RKO (cell line): ENCODE measurements at places on chromosomes 12 and 14.
A peak's percentile ranks its signal among the peaks of the same experiment; 100 is the strongest.

GRCh38 chr12:24173067-24173466 is 223.6 kb upstream of the SOX5 start:
- DNase-seq, result no peak

- DNase-seq, result no peak
Observed at GRCh38 chr12:47833591-47834012, 13.9 kb upstream of the HDAC7 start.

GRCh38 chr12:39671898-39672875 is 52.6 kb upstream of the ABCD2 start:
- no peak for DNase-seq

- DNase-seq, result no peak
Observed at GRCh38 chr14:97385727-97386126, 588.5 kb downstream of the VRK1 start.

GRCh38 chr12:105352052-105352451 is 21.6 kb downstream of the C12orf75 start:
- DNase-seq, result no peak

DNA sequence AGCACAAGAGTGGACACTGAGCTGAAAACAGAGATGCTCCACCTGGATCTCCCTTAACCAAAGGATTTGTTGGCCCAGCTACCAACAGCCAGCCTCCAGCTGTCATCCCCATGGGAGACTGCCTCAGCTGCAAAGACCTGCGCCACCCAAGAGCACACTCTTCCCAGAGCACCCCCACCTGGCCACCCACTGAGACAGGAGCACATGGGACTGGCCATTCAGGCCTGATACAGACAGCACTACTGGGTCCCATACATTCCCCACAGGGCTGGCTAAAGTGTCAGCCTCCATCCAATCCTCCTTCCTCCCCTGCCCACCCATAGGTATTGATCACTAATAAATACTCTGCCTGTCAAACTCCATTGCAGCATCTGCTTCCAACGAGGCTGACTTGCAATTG is 241.5 kb downstream of the BCL11B start:
- no peak for DNase-seq

- DNase-seq, result no peak
Observed at GRCh38 chr14:100409003-100409360, 85.8 kb downstream of the SLC25A47 start.

GRCh38 chr12:132352896-132353800 is 23.8 kb upstream of the GALNT9 start:
- no peak for DNase-seq

DNA sequence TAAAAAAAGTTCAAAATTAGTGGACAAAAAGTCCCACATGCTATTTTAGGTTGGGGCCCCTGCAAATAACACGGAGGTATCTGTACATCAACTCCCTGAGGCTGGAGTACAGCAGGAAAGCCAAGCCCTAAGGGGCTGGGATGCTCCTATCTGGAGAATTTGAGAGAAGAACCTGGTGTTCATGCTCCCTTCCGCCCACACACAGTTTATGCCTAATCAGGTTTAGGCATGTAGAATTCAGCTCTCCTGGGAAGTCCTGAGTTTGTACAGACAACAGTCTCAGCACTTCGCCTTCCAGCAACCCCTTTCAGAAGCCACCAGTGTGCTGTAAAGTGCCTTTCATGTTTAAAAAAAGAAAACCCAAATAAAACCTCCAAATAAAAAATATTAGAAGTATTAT is 237.3 kb upstream of the GRIP1 start:
- DNase-seq, result no peak

- no peak for DNase-seq
Observed at GRCh38 chr12:25872137-25872536, 86.3 kb upstream of the RASSF8 start.

- DNase-seq, result no peak
Observed at GRCh38 chr12:121159467-121160307, 27.0 kb downstream of the P2RX7 start.

DNA sequence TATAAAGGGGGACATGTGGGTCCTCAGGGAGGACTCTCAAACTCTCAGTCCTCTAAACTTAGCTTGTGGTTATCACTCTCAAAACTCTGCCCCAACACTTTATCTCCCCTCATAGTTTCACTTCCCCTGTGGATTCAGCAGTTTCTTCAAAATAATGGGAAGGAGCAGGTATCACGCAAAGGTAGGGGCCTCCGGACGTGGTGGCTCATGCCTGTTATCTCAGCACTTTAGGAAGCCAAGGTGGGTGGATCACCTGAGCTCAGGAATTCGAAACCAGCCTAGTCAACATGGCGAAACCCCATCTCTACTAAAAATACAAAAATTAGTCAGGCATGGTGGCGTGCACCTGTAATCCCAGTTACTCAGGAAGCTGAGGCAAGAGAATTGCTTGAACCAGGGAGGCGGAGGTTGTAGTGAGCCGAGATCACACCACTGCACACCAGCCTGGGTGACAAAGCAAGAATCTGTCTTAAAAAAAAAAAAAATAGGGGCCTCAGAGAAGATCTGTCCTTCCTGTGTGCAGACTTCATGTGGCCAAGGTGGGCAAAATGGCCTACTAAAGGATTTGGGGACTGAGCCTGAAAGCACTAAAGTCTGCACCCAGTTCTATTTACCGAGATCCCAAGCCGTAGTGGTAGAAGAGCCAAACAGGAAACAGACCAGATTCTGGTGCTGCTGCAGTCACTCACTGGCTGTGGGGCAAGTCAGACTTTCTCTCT is 6.4 kb downstream of the ITGB7 start:
- no peak for DNase-seq

DNA sequence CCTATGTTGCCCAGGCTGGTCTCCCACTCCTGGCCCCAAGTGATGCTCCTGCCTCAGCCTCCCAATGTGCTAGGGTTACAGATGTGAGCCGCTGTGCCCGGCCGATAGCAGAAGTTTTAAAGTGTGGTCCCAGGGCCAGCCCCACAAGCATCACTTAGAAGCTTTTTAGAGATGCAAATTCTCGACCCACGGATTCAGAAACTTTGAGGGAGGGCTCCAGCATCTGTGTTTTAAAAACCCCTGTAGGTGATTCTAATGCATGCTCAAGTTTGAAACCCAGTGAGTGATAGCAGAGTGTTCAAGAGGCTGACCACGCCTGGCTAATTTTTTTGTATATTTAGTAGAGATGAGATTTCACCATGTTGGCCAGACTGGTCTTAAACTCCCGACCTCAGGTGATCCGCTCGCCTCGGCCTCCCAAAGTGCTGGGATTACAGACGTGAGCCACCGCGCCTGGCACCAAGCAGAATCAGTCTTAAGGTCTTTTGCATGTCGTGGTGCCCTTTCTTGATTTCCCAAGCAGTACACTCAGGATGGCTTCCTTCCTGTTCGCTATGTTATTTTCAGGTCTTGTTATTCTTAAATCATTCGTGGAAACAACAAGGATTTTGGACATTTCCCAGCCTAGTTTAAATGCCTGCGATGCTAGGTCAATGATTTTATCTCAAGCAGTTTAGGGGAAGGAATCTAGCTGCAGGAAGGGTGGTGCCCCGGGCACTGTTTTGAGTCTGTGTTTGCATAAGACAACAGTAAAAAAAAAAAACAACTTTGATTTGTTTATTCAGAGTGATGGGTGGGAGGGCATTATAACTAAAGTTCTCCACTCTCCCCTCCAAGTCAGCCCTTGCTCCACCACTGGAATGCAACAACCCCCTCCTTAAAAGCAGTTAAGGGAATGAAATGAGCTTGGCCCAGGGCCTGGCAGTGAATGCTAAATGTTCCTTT is 9.2 kb upstream of the RILPL2 start:
- DNase-seq, result no peak

DNA sequence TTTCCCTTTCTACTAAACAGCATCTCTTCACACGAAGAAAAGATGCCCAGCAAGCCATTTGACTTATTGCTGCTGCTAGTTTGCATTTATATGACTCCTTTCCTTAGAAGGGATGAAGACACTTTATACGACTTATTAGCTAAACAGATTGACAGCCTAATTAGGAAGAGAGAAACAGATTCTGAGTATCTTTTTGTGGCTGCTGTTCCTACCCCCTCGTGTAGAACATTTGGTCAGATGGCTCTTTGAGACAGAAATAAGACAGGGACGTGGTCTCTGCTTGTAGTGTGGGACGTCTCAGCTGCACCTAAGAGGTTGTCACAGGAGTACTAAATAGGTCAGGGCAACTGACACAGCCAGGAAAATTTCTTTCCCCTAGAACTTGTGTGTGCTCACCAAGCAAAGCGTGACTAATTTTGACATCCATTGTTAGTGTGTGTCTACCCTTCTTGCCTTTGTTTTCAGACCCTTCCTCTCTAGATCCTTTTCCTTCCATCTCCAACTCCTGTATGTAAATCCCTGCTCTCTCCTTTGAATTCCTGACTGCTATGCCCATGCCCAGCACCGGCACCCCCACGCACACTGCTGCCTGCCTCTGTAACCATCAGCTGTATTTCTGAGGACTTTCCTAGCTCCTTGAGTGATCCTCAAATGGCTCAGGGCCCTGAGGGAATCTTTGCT is 83.2 kb downstream of the DAD1 start:
- DNase-seq, result no peak

DNA sequence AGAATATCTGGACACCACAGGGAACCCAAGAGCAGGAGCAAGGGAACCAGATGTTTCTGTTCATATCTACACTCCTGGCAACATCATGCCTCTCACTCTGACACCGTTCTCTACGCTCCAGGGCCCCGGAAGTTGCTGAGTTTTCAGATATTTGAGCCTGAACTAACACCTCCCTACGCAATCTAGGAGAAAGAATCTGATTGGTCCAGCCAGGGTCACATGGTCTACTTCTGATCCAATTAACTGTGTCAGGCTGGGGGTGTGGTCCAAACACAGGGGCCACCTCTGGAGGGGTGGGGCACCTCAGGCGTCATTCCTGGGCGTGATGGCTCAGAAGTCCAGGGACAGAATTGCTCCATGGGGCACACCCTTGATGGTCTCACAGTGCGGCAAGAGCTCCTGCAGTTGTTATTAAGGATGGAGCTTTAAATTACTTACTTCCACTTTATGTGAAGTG is 165.5 kb downstream of the PTPN11 start:
- DNase-seq, result peak; percentile 67

GRCh38 chr14:95265106-95266094 is 54.3 kb downstream of the CLMN start:
- DNase-seq, result peak; percentile 97

- DNase-seq, result no peak
Observed at GRCh38 chr14:71416392-71416791, 509.1 kb downstream of the PCNX1 start.

- DNase-seq, result no peak
Observed at GRCh38 chr14:87613881-87614280, 379.1 kb downstream of the GALC start.

DNA sequence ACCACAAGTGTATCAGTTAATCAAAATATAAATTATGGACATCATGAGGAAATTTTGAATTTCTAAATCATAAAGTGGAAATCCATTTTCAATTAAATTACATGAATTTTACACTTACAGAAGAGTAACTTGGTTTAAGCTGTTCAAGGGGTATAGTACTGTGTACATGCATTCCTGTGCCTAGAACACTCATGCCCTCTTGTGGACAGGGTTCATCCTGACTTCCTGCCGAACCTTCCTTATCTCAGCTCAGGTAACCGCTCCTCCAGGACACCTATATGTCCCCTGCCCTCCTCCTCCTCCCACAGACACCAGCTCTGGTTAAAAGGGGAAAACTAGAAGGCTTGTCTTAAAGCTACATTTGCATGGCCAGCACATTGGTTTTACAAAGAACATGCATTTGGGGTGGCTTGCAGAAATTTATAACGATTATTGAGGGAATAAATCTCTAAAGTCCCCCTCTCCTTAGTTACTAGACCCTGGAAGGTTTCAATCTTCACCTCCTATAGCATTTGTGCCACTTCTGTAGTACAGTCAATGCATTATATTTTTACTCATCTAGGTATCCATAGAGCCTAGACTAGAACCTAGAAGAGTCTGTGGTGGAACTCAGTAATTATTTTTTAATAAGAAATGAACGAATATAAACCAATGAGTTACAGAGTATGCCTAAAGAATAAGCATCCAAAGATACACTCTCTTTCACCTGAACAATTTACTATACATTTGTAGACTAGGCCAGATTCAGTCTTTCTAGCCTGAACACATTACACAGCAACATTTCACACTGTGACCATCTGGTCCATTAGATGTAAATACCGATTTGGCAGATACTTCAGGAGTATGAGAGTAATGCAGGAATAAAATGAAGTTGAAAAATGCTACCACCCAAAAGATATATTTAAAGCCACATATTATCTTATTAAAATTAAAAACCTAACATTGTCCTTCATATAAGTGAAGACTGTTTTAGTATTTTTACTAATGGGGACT is 345.6 kb downstream of the PAWR start:
- DNase-seq, result peak; percentile 57

- no peak for DNase-seq
Observed at GRCh38 chr14:76687611-76688382, 73.5 kb upstream of the VASH1 start.

DNA sequence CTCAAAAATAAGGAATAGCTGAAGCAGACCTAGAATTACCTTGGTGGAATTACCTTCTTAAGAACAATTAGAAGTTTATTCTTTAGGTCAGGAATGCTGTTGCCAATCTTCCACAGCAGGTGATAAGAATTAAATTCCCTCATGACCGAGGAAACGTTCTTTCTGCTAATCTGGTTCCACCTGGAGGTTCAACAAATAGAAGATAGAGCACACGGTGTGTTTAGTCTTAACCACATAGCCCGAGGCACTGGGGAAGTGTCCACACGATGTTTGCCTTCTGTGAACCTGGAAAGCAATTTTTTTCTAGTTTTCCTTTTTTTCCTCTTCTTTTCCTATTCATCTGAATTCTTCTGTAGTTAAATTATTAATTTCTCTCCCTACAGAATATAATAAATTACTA is 906.9 kb downstream of the NRXN3 start:
- no peak for DNase-seq

GRCh38 chr14:61260939-61261776 is 20.0 kb downstream of the TMEM30B start:
- DNase-seq, result peak; percentile 22

- DNase-seq, result no peak
Observed at GRCh38 chr12:103855036-103855712, 14.1 kb upstream of the NT5DC3 start.

DNA sequence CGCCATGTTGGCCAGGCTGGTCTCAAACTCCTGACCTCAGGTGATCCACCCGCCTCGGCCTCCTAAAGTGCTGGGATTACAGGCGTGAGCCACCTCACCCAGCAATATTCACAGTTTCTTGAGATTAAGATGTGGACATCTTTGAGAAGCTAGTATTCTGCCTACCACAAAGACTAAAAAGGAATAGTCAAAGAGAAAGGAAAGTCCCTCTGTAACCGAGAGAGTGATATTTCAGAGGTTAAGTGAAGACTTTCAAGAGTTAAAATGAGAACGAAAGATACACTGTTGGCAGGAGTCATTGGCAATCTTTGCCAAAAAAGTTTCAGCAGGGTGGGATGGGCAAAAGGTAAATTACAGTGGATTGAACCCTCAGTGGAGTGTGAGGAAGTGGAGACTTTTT is 15.6 kb downstream of the DGKA start:
- DNase-seq, result no peak

DNA sequence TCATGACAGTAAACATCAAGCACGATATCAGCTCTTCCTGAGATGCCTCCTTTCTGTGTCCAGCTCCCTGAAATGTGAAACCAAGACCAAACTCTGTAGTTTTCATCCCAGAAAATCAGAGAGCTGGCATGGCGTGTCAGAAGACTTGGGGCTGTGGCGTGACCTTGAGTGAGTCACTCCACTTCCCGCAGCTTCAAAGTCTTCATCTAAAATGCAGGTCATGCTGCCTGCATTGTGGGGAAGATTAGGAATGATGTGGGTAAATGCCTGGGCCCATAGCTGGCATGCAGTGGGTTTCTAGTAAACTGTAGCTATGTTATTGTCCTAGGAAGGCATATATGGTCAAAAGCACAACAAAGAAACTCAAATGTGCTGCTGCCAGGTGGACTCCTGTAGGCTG is 28.8 kb downstream of the OAS2 start:
- no peak for DNase-seq

- DNase-seq, result no peak
Observed at GRCh38 chr14:63891148-63891975, 38.6 kb downstream of the SYNE2 start.
